ENCODE measurements at places on chromosomes 16 and 17.

DNA sequence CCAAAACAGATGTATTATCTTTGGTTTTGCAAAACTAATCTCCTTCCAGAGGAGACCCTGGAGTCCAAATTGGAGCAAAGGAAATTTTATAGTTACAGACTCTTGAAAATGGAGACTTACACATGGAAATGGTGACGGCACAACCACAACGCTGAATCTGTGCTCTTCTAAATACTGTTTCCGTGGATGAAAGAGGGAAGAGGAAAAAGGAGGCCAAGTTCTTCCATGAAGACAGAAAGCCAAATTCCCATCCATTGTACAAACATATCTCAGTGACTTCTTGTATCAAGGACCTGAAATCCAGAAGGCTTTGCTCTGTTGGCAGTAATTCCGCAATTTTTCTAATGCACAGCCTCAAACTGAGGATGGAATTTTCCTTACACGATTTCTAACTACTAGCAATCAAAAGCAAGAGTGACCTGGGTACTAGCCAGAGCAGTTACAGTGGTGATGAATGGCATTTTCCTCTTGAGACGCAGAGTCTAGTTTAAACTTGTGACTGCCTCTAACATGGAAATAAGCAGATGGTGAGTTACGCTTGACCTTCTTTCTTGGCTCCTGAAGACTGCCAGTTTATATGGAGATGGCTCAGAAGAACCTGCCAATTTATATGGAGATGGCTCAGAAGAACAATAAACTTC lies 38.5 kb downstream of the VPS53 start:
- no peak overlapping the region for H3K4me3 ChIP-seq
- peaks cover 7% of the 10 kb centered on the region for H3K36me3 ChIP-seq
- H3K4me1 ChIP-seq = peaks cover 9% of the 10 kb centered on the region
- H3K27ac ChIP-seq = no peak overlapping the region
- no peaks in the 10 kb centered on the region for H3K27me3 ChIP-seq

- H3K36me3 ChIP-seq = no peaks in the 10 kb centered on the region
- H3K27me3 ChIP-seq = peaks cover 43% of the 10 kb centered on the region
- no peak overlapping the region for H3K27ac ChIP-seq
- H3K4me1 ChIP-seq = no peaks in the 10 kb centered on the region
- no peak for DNase-seq
- no peak overlapping the region for H3K4me3 ChIP-seq
Observed at GRCh38 chr16:86959091-86959651, 358.0 kb downstream of the C16orf95 start.

DNA sequence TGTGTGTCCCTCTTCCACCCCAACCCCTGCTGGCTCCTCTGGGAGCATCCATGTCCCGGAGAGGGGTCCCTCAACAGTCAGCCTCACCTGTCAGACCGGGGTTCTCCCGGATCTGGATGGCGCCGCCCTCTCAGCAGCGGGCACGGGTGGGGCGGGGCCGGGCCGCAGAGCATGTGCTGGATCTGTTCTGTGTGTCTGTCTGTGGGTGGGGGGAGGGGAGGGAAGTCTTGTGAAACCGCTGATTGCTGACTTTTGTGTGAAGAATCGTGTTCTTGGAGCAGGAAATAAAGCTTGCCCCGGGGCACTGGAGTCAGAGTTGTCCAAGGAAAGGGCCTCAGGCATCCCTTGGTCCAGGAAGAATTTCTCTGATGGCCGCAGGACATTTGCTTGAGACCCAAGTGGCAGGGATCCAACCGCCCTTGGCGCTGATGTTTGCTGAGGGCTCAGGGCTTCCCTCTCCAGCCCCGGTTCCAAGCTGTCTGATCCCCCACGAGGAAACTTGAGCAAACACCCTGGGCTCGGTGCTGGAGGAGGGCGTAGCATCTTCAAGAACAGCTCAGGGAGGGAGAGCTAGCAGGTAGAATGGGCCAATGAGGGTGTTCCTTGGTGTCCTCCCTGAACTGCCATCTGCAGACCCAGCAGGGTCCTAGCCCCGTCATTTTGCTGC lies 4.5 kb downstream of the NXPH3 start:
- H3K27me3 ChIP-seq = peaks cover 23% of the 10 kb centered on the region
- H3K36me3 ChIP-seq = no peaks in the 10 kb centered on the region
- H3K4me1 ChIP-seq = peaks cover 9% of the 10 kb centered on the region
- DNase-seq = no peak
- no peak overlapping the region for H3K27ac ChIP-seq
- H3K4me3 ChIP-seq = no peak overlapping the region

DNA sequence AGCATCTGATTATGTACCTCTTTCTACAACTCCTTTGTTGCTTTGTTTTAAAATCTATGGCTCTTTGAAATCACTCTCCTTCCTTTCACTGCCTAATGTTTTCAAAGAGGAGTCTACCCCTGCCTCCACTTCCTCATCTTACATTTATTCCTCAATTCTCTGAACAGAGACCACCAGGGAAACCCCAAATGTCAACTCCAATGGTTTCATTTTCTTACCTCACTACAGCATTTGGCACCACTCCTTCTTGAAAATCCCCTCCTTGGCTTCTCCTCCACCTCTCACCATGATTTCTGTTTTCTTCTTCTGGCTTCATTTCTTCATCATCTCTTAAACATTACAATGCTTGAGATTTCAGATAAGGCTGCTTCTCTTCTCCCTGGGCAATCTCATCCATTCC lies 2.4 kb upstream of the PIK3R5 start:
- H3K4me3 ChIP-seq = peak overlapping the region; percentile 15
- H3K27ac ChIP-seq = no peak overlapping the region
- peaks cover 9% of the 10 kb centered on the region for H3K36me3 ChIP-seq
- H3K27me3 ChIP-seq = no peaks in the 10 kb centered on the region

GRCh38 chr17:77516902-77517301 lies 376.1 kb downstream of the SEC14L1 start:
- H3K4me3 ChIP-seq = no peak overlapping the region
- no peaks in the 10 kb centered on the region for H3K36me3 ChIP-seq
- H3K27ac ChIP-seq = no peak overlapping the region

- H3K4me1 ChIP-seq = no peaks in the 10 kb centered on the region
- no peak for DNase-seq
Observed at GRCh38 chr17:12395733-12396354, 269.8 kb upstream of the MYOCD start.

DNA sequence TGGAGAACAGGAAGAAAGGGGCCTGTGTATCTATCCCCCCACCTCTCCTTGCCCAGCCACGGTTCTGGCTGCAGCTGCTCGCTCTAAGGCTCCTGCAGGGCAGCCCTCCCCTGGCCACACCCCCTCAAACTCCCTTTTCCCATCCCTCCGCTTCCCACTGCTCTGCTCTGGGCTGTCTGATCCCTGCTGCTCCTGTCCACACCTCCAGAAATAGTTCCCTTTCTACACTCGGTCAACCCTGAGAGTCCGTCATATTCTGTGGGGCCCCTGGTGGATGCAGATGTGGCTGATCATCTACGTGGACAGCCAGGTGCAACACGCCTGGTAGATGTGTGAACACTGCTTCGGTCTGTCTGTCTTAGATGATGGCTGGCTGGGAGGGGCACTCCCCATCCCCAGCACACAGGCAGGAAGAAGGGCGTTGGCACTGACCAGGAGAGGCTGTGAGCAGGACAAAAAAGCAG lies 19.3 kb upstream of the KRT19 start:
- no peak overlapping the region for H3K27ac ChIP-seq
- H3K4me3 ChIP-seq = no peak overlapping the region
- peaks cover 9% of the 10 kb centered on the region for H3K4me1 ChIP-seq
- no peak for DNase-seq
- peaks cover 7% of the 10 kb centered on the region for H3K27me3 ChIP-seq
- peaks cover 2% of the 10 kb centered on the region for H3K36me3 ChIP-seq

GRCh38 chr16:82681592-82681991 lies 54.8 kb downstream of the CDH13 start:
- H3K27me3 ChIP-seq = peaks cover 55% of the 10 kb centered on the region
- no peak overlapping the region for H3K27ac ChIP-seq
- no peak overlapping the region for H3K4me3 ChIP-seq

DNA sequence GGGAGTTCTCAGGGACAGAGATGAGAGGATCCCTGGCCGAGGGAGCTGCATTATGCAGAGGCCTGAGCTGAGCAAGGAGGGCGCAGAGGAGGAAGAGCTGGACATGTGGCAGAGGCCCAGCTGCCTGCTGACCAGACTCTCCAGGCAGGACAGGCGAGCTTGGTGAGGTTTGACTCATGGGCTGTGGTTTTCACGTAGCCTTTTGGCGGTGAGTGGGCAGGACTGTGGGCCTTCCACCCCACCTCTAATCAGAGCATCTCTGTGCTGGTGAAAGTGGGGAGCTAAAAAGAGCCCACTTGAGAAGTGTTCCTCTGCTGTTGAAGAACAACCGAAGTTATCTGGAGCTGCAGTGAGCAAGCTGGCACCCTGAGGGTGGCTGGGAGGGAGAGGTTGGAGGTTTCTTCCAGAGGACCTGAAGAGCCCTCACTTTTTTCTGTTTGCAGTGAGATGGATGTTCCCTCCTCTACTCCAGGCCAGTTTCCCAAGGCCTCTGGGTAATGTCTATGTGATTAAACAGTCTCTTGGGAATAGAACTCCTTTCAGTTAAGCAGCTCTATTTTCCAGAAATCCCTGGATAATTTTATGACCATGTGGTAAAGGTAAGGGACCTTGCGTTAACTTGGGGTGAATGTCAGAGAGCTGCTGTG lies 11.9 kb downstream of the EPN2 start:
- peaks cover 14% of the 10 kb centered on the region for H3K4me1 ChIP-seq
- peaks cover 25% of the 10 kb centered on the region for H3K27me3 ChIP-seq
- H3K27ac ChIP-seq = no peak overlapping the region
- DNase-seq = no peak
- peaks cover 6% of the 10 kb centered on the region for H3K36me3 ChIP-seq

- no peak overlapping the region for H3K4me3 ChIP-seq
- no peak overlapping the region for H3K27ac ChIP-seq
- peaks cover 6% of the 10 kb centered on the region for H3K36me3 ChIP-seq
- H3K4me1 ChIP-seq = peaks cover 8% of the 10 kb centered on the region
- H3K27me3 ChIP-seq = peaks cover 28% of the 10 kb centered on the region
- DNase-seq = no peak
Observed at GRCh38 chr17:19343671-19344151, 18.8 kb downstream of the B9D1 start.

DNA sequence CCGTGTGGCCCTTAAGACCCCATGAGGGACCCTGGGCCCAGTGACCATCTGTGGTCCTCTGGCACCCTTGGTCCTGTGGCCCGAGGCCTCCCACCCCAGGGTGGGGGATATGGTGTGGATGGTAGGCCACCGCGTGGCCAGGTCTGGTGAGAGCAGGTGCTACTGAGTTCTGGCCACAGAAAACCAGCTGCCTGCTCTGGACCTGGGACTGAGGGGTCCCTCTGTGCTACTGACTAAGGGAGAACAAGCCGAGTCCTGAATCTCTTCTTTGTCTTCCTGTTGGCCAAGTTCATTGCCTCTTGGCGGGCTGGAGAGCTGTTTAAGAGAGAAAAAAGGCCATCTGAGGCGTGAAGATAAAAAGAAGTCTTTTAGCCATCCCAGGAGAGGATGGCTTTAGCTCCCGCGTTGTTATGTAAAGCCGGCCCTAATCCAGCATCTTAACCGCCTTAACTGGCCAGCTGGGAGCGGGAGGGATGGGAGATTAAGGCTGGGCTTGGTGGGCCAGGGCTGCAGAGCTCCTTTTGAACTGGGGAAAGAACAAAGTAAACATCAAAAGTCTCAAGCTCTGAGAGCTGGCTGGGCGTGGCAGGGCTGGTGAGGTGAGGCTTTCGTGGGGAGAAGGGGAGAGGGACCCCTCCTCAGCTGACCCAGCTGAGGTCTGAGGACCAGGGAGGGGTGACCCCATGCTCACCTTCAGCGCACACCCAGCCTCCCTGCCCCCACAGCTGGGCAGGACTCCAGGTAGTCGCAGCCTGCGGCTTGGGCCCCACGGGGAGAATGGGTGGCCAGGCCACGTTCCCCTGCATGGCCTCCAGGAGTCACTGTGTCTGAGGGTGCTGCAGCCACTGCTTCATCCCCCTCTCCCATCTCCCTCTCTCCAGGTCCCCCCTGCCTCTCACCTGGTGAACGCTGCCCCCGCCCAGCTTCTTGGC lies 62.4 kb downstream of the NKD1 start:
- no peak overlapping the region for H3K4me3 ChIP-seq
- H3K4me1 ChIP-seq = peaks cover 19% of the 10 kb centered on the region
- no peak overlapping the region for H3K27ac ChIP-seq
- no peak for DNase-seq

GRCh38 chr17:28433721-28434120 lies 27.7 kb upstream of the SLC46A1 start:
- DNase-seq = no peak
- peaks cover 31% of the 10 kb centered on the region for H3K27me3 ChIP-seq
- no peaks in the 10 kb centered on the region for H3K36me3 ChIP-seq

GRCh38 chr17:80665792-80666191 lies 121.2 kb downstream of the RPTOR start:
- peaks cover 62% of the 10 kb centered on the region for H3K4me1 ChIP-seq
- peaks cover 4% of the 10 kb centered on the region for H3K36me3 ChIP-seq
- peak overlapping the region; percentile 97 for H3K27ac ChIP-seq
- no peak for DNase-seq
- H3K27me3 ChIP-seq = no peaks in the 10 kb centered on the region

- DNase-seq = no peak
- no peaks in the 10 kb centered on the region for H3K4me1 ChIP-seq
- H3K27ac ChIP-seq = peak overlapping the region; percentile 47
- no peaks in the 10 kb centered on the region for H3K36me3 ChIP-seq
- peaks cover 15% of the 10 kb centered on the region for H3K27me3 ChIP-seq
- H3K4me3 ChIP-seq = no peak overlapping the region
Observed at GRCh38 chr17:73105431-73105830, 12.9 kb upstream of the SLC39A11 start.

DNA sequence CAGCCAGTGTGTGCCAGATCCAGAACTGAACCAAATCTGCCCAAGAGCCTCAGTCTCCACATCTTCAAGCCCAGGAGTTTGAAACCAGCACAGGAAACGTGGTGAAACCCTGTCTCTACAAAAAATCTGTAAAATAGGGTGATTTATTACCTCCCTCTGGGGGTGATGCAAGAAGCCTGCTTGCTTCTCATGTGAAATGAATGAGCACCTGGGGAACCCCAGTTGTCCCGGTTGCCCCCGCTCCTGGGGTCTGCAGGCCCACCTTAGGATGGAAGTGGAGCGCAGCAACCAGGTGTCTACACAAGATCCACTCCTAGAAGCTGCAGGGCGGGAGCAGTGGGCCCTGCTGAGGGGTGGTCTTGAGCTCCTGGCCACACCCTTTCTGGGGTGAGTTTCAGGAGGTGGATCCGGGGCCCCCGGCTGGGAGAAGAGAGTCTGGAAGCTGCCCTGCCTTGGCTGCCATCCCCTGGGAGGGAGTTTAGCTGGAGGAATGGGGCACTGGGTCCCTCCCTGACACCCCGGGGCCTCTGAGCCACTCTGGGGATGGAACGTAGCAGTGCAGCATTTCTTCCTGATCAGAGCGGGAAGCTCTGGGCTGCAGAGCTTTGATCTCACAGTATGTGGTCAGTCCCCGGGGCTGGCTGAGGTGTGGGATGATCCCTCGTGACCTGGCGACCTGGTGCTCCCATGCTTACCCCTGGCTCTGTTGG lies 117.8 kb downstream of the RAB11FIP4 start:
- peaks cover 42% of the 10 kb centered on the region for H3K4me1 ChIP-seq
- H3K27ac ChIP-seq = peak overlapping the region; percentile 97
- H3K4me3 ChIP-seq = peak overlapping the region; percentile 95
- H3K27me3 ChIP-seq = no peaks in the 10 kb centered on the region
- no peak for DNase-seq
